ENCODE measurements at places on chromosomes 6 and 20.
A peak's percentile ranks its signal among the peaks of the same experiment; 100 is the strongest.

- peak; percentile 47 for DNase-seq
These were observed at the start of gene CST7 for GRCh38 chr20:24948939-24949679. CST7 (plus strand) TSS chr20:24949269; CDS start chr20:24949506, 237 bp downstream.

GRCh38 chr6:57044568-57044967 lies 1.9 kb upstream of the KIAA1586 start:
- DNase-seq: no peak

GRCh38 chr6:111565326-111566221 lies 40.1 kb downstream of the TRAF3IP2 start:
- no peak for DNase-seq

DNA sequence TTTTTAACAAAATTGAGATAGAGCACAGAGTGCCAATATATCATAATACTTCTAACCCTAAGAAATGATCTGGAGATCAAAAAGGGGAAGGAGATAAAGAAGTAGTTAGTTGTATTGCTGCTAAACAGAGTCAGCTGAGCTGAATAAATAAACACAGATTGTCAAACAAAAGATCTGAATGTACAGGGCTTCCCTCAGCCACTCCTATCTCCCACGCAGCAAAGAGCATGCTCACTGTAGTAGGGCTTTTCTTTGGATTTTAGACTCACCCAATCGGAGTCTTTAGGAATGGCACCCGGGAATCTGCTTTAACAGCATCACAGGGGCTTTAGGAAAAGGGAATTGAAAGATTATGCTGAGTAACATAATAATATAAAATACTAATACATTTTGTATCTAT lies 222.2 kb upstream of the STXBP5 start:
- DNase-seq: no peak

- no peak for DNase-seq
These were observed 39.0 kb downstream of the B4GALT5 start for GRCh38 chr20:49674383-49675352.

DNA sequence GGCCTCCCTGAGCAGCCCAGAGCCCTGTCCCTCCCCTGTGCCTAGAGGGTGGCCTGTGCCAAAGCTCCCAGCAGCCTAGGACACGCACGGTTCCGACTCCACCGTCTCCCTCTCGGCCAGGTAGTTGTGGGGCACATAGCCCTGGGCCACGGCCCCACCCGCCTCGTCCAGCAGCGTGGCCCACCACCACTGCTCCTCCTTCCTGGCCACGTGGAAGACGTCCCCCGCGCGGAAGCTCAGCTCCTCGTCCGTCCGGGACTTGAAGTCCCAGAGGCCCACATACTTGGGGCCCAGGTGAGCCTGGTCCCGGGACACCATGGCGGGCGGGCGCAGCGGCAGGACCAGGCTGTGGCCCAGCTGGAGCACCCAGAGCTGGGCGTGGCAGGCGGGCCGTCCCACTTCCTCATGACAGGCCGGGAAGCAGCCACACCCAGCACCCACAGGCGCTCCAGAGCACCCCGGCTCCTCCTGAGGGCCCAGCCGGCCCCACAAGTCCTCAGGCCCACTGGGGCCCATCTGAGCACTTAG lies at the start of gene PTK6:
TSS of gene PTK6 (minus strand) at position 380 of the 528 bp plus-strand sequence. CDS start at position 318, 62 bp downstream.
- no peak for DNase-seq

DNA sequence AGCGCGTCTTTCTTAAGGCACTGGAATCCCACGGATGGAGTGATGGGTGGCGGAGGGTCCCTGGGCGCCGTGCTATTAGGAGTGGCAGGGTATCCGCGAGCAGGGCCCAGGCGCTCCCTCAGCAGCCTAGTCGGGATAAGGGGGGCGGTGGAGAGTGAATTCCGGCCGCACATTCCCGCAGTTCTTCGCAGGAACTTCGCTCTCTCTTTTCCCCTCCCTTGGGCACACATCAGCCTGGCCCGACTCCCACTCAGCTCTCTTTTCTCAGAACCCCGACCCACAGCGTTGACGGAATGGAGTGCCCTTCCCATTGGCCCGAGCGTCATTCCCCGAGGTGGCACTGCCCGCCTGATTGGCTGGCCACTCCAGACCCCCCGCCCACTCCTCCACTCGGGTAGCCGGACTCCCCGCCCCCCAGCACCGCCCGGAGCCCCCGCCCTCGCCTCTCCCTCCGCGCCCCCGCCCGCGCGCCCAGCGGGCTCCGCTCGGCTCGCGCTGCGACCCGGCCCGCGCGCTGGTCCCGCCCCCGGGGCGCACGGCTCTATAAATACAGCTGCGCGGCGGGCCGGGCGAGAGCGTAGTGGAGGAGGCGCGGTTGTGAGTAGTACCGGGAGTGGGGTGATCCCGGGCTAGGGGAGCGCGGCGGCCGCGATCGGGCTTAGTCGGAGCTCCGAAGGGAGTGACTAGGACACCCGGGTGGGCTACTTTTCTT lies at the start of gene ID4:
TSS of gene ID4 (plus strand) at position 572 of the 712 bp plus-strand sequence. CDS start 385 bp downstream, outside the sequence.
- peak; percentile 97 for DNase-seq

GRCh38 chr20:62639765-62640164 lies 2.5 kb upstream of the SLCO4A1 start:
- no peak for DNase-seq

DNA sequence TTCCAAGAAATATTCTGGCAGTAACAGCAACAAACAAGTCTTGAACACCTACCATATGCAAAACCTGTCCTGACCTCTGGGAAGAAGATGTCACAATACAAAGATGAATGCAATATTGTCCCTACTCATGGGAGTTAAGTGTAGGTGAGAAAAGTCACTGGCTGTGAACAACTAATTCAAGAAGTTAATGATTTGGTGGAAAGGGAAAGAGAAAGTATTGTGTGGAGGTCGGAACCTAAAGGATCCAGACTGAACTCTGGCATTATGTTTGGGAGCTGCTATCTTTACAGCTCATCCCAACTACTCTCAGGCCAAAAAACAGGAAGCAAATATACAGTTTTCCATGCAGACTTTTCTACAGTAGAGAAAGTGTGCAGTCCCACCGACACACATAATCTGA lies 285.3 kb upstream of the PRDM1 start:
- no peak for DNase-seq

DNA sequence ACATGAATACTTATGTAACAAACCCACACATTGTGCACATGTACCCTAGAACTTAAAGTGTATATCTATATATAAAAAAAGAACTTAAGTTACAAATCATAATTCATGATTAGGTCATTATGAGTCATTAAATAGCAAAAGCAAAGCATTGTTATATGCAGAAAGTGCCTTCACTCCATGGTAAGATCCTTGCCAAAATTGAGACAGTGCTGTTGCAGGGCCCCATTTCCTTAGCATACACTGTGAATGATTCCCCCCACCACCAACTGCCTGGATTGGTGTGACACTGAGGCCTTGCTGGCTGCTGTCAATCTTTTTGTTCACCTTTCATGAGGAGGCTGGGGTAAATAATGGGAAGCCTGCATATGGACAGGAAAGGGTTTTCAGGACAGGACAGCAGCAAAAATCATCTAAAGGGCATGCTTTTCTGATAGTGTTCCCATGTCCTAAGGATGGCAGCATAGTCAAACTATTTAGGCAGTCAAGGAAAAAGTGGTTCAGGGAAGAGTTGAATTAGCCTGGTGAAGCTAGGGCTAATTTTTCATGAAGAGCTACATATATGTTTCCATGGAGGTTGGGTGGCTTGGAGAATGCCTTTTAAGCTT lies 188.2 kb upstream of the ASCC3 start:
- DNase-seq: no peak

- no peak for DNase-seq
These were observed 1.0 kb upstream of the E2F3 start for GRCh38 chr6:20400456-20401204.

DNA sequence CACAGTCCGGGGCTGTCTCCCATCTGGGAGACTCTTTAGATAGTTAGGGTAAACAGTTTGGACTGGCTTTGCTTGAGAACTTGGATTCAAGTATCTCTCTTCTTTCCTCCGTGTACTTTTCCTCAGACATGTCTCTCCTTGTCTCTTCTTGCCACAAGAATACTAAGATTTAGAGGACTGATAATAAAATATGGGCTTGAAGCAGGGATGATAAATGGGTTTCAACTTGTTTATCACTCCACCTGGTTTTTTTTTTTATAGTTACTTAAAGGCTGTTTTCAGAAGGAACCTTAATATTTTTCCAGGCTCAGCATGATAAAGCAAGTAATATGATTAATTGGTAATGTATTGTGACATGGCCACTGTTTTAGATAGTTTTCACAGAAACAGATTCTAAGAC lies 40.9 kb upstream of the KIF13A start:
- DNase-seq: no peak

DNA sequence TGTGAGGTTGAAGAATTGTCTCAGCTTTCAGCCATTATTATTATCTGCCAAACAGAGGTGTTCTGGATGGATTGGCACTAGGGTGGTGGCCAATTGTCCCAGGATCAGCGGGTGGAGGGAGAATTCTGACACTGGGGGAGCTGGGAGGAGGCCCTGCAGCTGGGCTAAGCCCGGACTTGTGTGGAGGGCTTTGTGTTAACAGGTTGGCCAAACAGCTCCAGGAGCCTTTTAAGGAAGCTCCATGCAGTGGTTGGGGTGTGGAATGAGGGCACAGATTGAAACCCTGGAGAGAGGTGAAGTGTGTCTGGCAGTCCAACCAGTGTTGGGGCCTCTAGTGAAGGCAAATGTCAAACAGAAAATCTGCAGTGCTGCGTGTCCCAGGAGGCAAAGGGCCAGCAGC lies 135.8 kb downstream of the IMPG1 start:
- no peak for DNase-seq

GRCh38 chr6:37920667-37921066 lies 101.1 kb downstream of the ZFAND3 start:
- no peak for DNase-seq

GRCh38 chr6:144722925-144723324 lies 437.8 kb downstream of the UTRN start:
- DNase-seq: no peak

DNA sequence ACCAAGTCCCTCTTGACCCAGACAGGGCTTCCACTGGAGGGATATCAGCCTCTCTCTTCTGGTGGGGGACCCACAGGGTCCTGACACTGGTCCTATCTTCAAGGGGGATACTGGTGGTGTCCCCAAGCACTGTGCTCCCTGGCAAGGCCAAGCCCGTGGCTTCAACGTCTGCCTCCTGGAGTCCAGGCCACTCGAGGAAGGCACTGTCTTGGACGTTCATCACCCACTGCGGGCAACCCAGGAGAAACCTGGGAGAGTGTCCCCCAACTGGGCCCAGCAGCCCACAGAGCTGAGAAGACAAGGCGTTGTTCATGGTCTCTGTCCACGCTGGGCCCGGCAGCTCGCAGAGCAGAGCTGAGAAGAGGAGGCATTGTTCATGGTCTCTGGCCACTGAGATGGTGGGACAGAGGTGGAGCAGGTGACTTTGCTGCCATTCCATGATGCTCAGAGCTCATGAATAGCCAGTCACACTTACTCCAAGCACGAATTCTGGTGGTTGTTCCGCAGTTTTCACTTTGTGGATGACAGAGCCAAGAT lies 37.5 kb upstream of the FRMD1 start:
- no peak for DNase-seq

GRCh38 chr6:133917781-133918180 lies 28.9 kb downstream of the TCF21 start:
- DNase-seq: no peak

GRCh38 chr6:169237496-169238134 lies 16.0 kb downstream of the THBS2 start:
- DNase-seq: no peak

DNA sequence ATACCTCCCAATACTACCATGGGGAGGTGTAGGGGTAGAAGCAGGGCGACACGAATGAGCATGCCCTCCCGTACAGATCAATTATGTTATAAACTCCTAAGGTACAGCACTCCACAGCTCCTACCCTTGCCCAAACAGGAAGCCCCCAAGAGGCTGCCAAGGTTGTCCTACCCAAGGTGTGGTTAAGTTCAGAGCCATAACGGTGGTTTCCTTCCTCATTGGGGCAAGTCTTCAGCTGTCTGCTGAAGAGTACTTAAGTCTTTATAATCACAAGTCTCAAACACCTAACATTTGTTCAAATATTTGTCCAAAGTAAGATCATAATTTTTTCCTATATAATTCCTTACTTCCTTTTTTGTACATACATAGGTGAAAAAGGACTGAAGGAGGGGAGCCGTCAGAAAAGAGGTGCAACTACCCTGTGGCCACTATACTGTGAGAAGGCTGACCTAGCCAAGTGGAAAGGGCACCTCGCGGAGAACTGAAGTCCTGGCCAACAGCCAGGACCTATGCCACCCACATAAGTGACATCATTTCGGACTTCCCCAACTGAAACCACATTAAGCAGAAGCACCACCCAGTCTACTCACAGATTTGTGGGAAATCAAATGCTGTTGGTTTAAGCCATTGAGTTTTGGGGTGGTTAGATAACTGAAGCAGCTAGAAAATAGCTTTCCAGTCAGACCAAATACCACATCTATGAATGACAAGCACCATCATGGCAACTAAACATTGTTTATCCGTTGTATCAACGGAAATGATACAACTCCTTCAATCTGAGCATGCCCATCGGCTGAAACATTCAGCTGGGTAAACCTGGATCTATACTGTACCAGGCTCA lies 2.9 kb upstream of the RAB22A start:
- DNase-seq: peak; percentile 34

GRCh38 chr6:37314487-37315156 lies 39.2 kb upstream of the RNF8 start:
- peak; percentile 57 for DNase-seq

DNA sequence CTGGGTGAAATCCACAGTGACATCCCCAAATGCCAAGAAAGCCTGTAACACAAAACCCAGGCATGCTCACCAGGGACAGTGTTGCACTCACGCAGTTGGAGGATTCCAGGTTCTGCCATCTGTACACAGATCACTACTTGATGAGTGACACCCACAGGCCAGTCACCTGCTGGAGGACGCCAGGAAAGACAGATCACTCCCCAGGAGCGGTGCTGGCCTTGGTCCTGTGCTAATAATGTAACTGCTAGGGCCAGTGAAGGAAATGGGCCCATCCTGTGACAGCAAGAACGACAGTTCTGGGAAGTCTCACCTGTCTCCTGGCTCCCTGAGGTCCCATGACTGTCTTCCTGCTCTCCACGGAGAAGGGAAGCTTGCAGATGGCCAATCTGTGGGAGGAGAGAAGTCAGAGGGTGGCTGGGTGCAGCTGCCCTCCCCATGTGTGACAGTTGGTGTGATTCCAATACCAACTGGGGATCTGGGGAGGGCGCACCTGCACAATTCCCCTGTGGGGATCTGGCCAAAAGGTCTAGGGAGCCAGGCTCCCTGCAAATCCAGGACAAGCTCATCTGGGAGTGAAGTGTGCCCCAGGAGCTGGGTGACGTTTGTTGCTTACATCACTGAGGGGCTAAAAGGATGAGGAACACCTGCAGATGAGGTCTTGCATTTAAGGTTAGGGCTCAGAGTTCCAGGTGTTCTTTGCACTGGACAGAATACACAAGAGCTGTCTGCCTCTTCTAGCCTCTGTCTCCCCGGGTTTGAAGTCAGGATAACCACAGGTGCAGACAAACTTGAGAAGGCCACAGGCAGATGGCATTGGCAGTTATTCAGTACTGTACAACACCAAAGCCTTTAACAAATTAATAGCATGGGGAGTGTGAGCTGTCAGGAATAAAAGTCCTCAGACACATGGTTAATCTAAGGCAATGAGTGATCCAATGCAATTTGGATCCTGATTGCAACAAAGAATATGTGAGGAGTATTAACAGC lies 10.3 kb downstream of the ZNF337 start:
- no peak for DNase-seq
